ENCODE measurements at places on chromosomes 5 and 9.

- DNase-seq = no peak
These were observed 3.5 kb upstream of the SNX30 start for GRCh38 chr9:112747094-112747493.

DNA sequence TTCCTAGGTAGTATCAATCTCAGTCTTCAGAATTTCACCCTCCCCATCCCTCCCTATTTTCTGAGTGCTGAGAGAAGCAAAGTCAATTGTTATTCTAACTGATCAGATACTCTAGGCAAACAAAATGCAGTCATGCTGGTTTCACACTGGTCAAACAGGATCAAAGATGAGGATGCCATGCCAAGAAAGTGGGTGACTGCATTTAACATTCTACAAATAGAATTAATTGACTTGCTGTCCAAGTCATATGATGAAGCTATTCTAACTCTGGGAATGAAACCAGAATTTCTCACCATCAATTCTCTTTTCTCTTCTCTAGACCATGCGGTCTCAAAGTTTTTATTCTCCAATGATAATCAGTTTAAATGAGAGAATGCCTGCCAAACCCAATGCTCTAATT is 112.5 kb downstream of the CTNND2 start:
- DNase-seq = no peak

GRCh38 chr9:123561046-123561445 is 205.0 kb downstream of the CRB2 start:
- DNase-seq = no peak

- DNase-seq = no peak
These were observed 115.9 kb upstream of the DAPK1 start for GRCh38 chr9:87381746-87382145.

DNA sequence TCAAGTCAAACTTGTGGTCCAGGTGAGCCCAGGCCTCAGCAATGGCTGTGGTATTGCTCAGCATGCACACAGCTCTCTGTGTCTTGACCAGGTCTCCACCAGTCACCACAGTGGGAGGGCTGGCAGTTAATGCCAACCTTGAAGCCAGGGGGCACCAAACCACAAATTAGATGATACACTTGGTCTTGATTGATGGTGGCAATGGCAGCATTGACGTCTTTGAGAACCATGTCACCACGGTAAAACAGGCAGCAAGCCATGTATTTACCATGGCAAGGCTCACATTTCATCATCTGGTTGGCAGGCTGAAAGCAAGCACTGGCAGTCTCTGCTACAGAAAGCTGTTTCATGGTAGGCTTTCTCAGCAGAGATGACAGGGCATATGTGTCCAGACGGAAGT is 40.0 kb downstream of the NIM1K start:
- no peak for DNase-seq

DNA sequence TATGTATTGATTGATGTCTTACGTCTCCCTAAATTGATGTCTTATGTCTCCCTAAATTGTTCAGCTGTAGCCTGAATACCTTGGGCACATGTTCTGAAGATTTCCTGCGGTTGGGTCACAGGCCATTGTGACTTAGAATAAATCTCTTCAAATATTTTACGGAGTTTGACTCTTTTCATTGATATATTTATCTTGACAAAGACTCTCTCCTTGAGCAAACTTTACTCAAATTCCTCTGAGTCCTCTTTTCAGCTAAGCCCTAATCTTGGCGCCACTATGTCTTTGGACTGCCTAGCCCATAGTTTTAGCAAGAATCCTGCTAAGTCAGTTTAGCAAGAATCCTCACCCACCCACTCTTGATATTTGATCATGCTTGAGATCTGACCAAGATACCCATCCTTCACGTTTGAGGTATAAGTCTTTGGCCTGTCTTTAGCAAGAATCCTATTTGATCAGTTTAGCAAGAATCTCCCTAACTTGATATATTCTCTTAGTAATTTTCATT is 35.3 kb upstream of the FBXL17 start:
- DNase-seq = no peak

GRCh38 chr5:173341961-173342430 is 13.8 kb upstream of the STC2 start:
- no peak for DNase-seq

DNA sequence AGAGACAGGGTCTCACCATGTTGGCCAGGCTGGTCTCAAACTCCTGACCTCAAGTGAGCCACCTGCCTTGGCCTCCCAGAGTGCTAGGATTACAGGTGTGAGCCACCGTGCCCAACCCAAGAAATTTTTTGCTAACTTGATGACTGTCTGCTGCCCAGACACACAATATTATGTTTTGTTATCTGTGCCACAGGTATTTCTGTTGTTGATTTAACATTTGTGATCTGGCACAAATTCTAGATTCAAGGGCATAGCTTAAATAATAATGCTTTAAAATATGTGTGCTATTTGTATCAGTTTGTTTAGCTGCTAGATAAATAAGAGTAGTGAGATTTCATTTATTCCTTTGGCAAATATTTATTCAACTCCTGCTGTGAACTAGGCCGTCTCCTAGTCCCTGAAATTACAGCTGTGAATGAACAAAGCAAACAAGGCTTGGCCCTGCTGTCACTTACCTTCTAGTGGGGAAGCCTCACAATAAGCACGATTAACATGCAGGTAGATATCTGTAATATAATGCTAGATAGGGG is 35.3 kb downstream of the GAPVD1 start:
- no peak for DNase-seq

DNA sequence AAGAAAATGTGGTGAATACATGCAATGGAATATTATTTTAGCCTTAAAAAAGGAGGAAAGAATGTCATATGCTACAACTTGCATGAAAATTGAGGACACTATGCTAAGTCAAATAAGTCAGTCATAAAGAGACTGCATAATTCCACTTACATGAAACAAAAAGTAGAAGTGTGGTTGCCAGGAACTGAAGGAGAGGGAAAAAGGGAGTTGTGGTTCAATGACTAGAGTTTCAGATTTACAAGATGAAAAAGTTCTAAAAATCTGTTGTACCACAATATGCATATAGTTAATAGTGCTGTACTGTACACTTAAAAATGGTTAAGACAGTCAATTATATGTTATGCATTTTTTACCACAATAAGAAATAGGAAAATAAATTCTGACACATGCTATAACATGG is 95.4 kb downstream of the SLC44A1 start:
- no peak for DNase-seq

DNA sequence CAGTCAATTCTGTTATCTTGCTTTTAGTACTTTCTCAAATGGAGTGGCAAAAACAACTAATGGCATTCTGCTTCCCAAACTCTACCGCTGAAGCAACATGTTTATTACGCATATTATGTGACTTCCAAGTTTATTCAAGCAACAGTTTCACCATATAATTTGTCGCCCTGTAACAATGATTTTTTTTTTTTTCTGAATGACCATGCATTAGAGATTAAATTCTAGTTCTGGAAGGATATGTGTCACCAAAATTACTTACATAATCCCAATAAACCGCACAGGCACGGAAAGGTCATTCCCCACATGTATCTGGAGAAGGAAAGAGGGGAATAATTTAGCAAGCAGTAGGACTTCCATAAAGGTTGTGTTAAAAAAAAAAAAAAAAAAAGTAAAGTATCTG is 691.8 kb downstream of the DNAH5 start:
- DNase-seq = no peak

GRCh38 chr9:134602547-134603362 is 38.8 kb upstream of the COL5A1 start:
- no peak for DNase-seq

GRCh38 chr9:109771796-109772531 is 8.0 kb upstream of the PALM2AKAP2 start:
- no peak for DNase-seq

DNA sequence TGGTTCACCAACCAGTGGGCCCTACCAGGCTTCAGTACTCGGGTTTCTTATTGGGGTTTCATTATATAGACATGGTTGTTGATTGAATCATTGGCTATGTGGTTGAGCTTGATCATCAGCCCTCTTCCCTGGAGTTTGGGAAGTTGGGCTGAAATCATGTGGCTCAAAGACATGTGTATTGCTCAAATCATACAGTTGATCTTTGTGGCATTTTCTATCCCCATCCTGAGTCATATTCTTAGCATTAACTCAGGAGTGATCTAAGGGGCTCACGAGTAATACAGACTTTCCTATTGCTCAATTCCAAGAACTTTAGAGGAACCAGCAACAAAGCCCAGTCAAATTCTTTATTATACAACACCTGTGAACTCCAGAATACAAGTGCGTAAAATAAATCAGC is 66.2 kb downstream of the SMC5 start:
- no peak for DNase-seq

DNA sequence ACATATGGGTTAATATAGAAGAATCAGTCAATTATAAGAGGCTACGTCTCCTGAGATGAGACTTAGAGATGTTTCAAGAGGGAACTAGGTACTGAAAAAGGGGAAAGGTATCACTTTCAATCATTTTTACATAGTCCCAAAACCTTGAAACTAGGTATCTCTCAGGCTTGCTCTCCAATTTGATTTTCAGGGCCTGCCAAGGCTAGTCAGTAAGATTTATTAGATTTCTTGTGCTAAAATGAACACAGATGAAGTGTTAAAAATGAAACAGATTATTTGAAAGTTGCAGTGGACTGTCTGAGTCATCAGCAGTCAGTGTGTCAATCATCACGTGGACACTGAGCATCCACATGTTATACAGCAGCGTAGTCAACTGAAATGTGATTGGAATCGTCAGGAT is 591.1 kb downstream of the DTWD2 start:
- DNase-seq = no peak

DNA sequence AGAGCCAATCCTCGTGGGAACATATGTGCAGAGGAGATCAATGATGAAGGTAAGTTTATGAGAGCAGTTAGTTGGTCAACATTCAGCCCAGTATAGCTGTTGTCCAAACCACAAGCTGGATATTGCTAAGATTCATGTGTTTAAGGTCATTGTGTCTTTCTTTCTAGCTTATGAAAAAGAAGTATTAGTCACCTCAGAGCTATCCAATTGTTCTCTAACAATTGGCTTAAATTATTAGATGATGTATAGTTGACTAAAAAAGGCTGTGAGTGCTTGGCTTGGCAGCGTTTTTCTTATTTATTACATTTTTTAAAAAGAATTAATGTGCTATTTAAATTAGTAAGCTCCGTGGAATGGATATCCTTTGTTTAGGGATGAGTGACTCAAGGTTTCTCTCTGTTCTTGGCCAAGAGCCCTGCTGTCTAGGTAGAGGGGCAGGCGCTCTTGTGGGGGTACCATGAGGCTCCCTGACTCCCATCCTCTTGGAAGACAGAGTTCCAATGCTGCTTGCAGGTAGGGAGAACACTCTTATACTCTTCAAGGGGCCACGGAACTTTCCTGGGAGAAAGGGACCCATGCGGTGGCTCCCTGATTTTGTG is 487.4 kb downstream of the IRX1 start:
- DNase-seq = no peak

- no peak for DNase-seq
These were observed 6.5 kb downstream of the NTMT1 start for GRCh38 chr9:129632460-129632859.

DNA sequence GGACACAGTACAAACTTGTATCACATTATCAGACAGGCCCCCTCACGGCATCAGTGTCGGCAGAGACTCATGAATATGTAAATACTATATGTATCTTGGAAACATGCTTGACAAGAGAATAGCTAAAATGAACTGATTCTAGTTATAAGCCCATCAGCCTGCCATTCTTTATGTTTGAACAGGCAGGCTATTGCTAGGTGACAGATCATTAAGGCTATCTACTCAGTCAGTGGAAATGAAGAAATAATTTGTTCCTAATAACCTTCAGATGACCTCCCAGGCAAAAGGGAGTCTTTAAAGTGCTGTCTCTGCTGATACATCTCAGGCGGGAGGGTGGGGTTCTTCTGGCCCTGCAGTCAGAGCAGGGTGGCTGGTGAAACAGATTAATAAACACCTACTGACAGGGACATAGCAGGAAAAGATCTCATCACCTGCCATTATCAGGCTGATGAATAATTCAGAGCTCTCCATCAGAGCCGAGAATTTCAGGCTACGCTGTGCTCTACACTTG is 394.2 kb downstream of the RASEF start:
- DNase-seq = no peak

DNA sequence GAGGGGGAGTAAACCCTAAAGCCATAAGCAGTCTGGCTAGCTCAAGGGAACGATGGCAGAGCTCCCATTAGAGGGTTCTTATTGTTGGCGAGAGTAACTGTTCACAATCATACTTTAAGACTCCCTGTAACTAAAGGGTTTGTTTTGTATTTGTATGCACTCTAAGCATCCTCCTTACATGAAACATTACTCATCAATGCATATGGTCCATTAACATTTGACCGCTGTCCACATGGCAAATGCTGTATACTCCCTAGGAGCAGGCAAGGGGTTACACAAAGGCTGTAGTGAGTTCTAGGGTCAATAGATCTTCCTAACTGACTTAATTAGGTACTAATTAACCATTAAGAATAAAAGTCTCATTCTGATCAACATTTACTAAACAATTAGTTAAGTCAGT is 95.3 kb upstream of the MRPS30 start:
- no peak for DNase-seq

GRCh38 chr5:158560170-158560569 is 539.5 kb downstream of the EBF1 start:
- DNase-seq = no peak

- no peak for DNase-seq
These were observed 296.7 kb downstream of the ARL15 start for GRCh38 chr5:54013556-54014194.

- DNase-seq = no peak
These were observed 327.3 kb upstream of the CDH6 start for GRCh38 chr5:30866142-30866541.

GRCh38 chr9:80061096-80061495 is 489.3 kb downstream of the TLE4 start:
- DNase-seq = no peak

DNA sequence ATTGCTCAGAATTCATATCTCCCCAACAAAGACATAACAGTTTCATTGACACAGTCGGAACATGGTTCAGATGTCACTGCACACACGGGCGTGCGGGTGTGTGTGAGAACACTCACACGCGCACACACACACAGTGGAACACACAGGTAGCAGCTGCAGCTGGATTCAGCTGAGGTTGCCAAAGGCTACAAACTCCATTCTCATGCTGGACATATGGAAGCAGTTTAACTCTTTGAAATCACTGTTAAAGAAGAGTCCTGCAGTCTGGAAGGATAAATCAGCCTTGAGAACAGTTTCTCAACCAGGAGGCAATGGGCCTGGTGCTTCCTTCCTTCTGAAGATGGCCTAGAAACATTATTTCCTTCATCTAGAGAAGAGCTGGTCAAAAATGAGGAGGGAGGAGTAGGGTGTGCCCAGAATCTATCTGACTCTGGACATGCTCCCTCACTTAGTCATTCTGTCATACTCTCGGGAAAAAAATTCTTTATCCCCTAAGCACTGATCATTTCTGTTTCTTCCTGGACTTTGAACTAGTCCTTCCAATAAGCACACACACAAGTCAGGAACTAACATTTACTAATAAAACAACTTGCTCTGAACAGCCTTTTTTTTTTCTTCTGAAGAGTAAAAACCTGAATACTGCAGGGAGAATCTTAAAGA is 160.6 kb downstream of the ZDHHC21 start:
- no peak for DNase-seq

- DNase-seq = no peak
These were observed 589.4 kb downstream of the NR2F1-AS1 start for GRCh38 chr5:92991581-92992067.
